ENCODE measurements at places on chromosomes 6 and 20.

DNA sequence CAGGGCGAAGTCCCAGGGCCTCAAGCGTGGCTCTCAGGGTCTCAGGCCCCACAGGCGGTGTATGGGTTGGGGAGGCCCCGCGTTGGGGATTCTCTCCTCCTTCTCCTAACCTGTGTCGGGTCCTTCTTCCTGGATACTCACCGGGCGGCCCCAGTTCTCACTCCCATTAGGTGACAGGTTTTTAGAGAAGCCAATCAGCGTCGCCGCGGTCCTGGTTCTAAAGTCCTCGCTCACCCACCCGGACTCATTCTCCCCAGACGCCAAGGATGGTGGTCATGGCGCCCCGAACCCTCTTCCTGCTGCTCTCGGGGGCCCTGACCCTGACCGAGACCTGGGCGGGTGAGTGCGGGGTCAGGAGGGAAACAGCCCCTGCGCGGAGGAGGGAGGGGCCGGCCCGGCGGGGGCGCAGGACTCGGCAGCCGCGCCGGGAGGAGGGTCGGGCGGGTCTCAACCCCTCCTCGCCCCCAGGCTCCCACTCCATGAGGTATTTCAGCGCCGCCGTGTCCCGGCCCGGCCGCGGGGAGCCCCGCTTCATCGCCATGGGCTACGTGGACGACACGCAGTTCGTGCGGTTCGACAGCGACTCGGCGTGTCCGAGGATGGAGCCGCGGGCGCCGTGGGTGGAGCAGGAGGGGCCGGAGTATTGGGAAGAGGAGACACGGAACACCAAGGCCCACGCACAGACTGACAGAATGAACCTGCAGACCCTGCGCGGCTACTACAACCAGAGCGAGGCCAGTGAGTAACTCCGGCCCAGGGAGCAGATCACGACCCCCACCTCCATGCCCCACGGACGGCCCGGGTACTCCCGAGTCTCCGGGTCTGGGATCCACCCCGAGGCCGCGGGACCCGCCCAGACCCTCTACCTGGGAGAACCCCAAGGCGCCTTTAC lies at the start of gene HLA-G:
Gene HLA-G, plus strand, starts transcription at position 247 of the 892 bp plus-strand sequence. Its CDS starts 20 bp downstream, at position 267.
- DNase-seq, result no peak

GRCh38 chr6:30612213-30612612 lies 4.8 kb downstream of the PPP1R10 start:
- no peak for DNase-seq

GRCh38 chr20:19734811-19735210 lies 23.2 kb upstream of the RIN2 start:
- DNase-seq, result no peak

GRCh38 chr6:108556866-108557493 lies 3.7 kb upstream of the FOXO3 start:
- DNase-seq, result no peak

DNA sequence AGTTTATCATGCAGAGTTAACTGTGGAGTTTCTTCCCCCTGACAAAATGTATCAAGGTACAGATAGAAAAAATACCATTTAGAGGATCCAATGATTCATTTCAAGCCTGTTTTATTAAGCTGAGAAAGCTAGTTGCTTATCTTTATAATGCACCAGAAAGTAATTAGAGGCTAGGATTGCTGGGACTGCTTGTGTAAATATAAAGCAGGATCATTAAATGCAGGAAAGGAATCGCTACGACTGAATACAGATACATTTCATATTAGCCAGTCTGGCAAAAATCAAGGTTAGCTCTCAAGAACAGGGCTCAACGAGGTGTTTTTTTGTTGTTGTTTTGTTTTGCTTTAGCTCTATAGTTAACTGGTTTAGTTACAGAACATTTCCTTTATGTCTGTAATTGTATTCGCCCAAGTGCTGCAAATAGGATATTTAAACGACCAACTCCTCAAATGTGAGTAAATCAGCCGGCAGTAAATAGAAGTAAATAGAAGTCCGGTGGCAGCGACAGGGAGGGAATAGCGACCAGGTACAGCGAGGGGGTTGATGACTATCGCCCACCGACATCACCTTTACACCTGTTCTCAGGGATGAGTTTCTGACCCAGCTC lies 748 bp downstream of the UBE2J1 start:
- no peak for DNase-seq

DNA sequence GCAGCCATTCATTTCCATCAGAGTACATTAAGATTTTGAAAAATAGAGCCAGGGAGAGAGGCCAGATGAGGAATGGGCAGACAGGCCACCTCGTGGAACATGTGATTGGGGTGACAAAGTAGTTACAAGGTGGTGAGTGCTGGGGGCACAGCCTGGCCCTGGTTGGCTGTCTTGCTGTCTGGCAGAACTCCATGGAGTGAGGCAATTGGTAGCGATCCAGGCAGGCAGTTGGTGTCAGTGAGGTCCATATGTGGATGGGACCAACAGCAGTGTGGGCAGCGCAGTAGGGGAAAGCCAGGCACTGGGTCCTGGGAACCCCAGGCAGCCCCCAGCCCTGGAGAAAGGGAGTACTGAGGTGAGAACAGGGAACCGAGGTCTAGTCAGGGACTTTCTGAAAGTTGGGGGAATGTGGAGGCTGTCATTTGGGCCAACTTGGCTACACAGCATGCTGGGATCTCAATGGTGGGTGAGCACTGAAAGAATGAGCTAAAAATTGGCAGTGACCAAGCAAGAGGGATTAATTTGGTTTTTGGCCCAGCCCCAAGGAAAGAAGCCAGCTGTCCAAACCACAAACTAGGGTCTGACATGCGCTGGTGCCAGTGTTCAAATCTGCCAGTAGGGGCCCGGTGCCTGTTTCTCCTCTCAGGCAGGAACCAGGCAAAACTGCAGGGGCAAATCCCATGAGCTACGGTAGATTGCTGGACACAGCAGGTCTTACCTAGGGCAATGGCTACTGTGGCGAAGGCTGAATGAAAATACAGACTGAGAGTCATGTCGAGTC lies 61.4 kb upstream of the E2F3 start:
- DNase-seq, result no peak

GRCh38 chr20:64143018-64143801 lies 21.0 kb upstream of the MYT1 start:
- DNase-seq, result peak; percentile 75

- no peak for DNase-seq
Measured at GRCh38 chr20:44549123-44549522, 27.3 kb upstream of the SERINC3 start.

- no peak for DNase-seq
Measured at GRCh38 chr6:25659633-25660368, 7.8 kb downstream of the SCGN start.

GRCh38 chr6:137958811-137959565 lies 91.9 kb downstream of the TNFAIP3 start:
- no peak for DNase-seq

DNA sequence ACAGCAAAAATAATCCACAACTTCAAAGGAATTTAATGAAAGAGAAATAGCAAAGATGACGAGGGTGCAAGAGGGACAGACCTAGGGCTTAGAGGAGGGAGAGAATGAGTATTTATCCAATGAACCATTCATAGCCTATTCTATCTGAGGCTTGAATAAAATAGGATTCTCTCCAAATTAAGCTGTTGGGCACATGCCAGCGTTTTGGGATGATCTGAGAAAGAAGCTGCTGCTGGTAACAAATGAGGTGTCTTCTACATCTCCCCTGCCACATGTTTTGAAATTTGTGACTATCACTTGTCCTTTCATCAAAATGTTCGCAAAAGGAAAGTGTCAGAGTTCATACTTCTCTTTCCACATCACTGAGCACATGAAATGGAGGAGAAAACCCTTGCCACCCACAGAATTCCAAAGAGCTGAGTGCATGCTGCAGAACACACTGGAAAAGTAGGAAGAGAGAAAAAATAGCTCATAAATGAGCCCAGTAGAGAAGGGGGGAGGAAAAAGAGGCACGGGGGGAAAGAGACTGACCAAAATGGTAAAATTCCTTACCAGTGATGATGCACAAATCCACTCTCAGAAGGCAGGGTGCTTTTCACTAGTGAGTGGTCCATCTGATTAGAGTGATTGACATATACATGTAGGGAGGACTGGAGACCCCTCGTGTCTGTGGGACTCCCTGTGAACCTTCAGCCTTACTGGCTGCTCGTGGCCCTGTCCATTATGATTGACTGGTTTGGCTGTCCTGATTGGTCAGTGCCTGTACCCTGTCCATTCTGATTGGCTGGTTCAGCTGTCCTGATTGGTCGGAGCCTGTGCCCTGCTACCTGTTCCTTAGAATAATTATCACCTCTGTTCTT lies 180.5 kb downstream of the OGFRL1 start:
- no peak for DNase-seq

GRCh38 chr20:2042400-2042799 lies 48.5 kb upstream of the PDYN start:
- DNase-seq, result no peak

DNA sequence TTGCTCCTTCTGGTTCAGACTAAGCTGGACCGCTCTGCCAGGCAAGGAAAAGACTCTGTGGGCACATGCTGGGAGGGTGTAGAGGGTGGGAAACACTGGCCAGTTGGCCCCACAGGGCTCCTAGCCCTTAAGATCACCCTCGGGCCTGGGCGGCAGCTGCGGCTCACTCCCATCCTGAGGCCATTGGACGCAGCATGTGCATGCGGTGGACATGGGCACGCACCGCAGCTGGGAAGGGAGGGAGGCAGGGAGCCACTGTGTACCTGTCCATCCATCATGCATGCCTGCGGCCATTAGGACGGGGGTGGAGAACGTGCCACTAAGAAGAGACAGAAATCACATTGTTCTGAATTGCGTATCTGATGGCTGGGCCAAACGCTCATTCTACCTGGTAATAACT lies 140.1 kb upstream of the THBS2 start:
- DNase-seq, result no peak

DNA sequence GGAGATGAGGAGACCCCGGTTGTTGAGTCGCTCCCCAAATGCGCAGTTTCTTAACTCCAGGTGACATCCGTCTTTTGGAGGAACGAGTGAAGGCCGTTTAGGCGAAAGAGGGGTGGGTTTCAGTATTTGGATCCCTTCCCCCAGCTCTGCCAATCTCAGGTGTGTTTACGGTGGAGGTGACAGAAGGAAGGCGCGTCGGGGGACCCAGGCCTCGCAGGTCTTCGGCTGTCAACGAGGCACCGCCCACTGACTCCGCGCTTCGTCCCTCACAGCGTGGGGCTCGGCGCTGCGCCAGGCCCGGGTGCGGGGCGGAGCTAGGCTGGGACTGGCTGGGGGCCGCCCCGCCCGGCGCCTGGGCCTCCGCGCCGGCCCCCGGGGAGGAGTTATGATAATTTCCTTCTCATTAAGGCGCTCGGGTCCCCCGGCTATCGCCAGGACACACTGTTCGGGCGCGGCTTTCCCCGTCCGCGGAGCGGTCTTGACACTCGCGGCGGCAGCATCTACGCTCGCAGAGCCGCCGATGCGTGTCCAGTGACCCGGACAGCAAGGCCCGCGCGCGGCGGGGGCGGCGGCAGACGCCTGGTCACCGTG lies at the start of gene TFAP2C:
Gene TFAP2C, plus strand, starts transcription at position 434 of the 591 bp plus-strand sequence. CDS start 239 bp downstream, outside the sequence.
- DNase-seq, result peak; percentile 97

- no peak for DNase-seq
Measured at GRCh38 chr6:119034827-119035458, 43.5 kb downstream of the FAM184A start.

GRCh38 chr20:64065974-64066343 lies 3.0 kb downstream of the TCEA2 start:
- no peak for DNase-seq

GRCh38 chr20:16916165-16916564 lies 168.0 kb downstream of the OTOR start:
- no peak for DNase-seq

GRCh38 chr6:21384216-21384615 lies 209.3 kb upstream of the SOX4 start:
- DNase-seq, result no peak

DNA sequence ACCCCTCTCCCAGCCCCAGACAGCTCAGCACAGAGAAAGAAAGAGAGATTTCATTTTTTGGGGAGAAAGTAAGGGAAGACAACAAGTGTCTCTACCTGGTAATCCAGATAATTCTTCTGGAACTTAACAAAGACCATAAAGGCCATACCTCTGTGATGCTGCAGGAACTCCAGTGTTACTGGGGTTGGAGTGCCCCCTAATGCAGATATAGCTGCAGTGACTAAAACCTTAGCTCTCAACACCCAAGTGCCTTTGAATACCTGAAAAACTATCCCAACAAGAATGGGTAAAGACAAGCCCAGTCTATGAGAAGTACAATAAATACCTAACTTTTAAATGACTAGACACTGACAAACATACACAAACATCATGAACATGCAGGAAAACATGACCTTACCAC lies 365.3 kb upstream of the PTCHD4 start:
- DNase-seq, result no peak

- DNase-seq, result no peak
Measured at GRCh38 chr6:127013865-127014264, 104.6 kb upstream of the RSPO3 start.

DNA sequence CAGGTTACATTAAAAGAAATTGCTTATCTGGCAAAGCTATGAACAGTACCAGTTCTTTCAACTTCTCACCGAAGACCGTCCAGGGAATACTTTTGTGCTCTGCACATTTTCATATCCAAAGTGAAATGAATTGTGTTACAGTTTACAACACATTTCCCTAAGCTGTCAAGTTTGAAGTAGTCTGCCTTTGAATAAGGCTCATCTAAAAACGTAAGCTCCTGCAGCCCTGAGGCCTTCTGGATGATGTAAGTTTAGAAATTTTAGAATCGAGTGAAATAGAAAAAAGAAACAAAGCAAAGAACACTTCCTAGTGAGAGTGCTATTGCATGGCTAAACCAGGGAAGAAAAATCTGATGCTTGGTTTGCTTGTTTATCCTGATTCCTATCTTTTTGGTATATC lies 653.8 kb downstream of the MMUT start:
- DNase-seq, result no peak

GRCh38 chr6:135227758-135228157 lies 46.6 kb downstream of the MYB start:
- no peak for DNase-seq

- DNase-seq, result no peak
Measured at GRCh38 chr20:43987018-43987417, 72.4 kb downstream of the TOX2 start.

DNA sequence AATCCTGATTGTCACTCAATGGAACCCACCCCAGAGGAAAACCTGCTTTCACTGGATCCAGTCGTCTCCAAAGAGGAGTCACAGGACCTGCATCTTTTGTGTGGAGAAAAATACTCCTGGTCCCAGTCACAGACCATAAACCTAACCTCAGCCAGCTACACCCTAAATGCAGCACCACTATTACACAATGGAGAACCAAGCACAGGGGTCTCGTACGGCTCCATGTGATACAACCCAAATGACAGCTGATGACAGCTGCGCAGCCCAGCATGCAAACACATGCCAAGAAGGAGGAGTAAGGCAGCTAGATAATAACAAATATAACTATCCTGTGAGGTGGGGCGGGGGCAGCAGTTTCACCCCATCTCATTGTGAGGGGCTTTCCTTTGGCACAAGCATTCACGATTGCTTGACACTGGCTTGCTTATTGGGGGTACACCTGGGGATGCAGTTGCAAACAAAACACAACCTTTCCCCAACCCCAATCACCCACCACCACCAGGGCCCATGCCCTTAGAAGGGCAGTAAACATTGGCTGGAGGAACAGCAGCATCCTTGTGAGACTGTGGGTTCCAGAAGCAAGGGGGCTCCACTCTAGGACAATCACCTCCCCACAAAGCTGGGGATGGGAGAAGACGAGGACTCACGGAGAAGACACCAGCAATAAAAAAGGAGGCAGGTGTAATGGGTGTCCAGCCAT lies 51.5 kb downstream of the TRERF1 start:
- DNase-seq, result no peak
